Esophagus squamous epithelium (tissue), 5 donors: ENCODE measurements at places on chromosomes 6 and 20. TPM values are rescaled to one million over a fixed set of nuclear protein-coding genes. Genes with fewer than 3 reads are reported as not detected.

Gene ASIP
- total RNA-seq, result not detected

- H3K36me3 ChIP-seq, result no peaks in the 10 kb centered on the region
- no peak overlapping the region for H3K4me3 ChIP-seq
- H3K27ac ChIP-seq, result no peak overlapping the region
- no peaks in the 10 kb centered on the region for H3K27me3 ChIP-seq
Measured at GRCh38 chr6:38166411-38167240, 347.1 kb downstream of the ZFAND3 start.

DNA sequence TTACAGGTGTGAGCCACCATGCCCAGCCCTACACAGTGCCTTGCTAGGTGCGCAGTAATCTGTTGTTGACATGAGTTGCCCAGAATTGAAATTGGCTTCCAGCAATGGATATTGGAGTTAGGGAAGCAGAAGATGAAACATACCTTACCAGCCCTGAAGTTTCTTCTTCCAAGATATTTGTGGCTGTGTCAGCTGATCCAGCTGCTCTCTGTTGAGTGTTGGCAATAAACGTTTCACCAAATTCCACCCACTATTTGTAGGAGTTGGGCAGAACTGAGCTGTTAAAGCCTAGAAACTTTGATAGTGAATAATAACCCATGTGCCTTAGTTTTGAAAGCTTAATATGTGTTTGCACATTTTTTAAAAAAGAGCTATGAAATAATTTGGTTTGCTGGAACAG, 218.2 kb upstream of the SNX9 start:
- no peaks in the 10 kb centered on the region for H3K4me1 ChIP-seq
- no peak for DNase-seq
- no peak overlapping the region for H3K27ac ChIP-seq
- no peak overlapping the region for H3K4me3 ChIP-seq

DNA sequence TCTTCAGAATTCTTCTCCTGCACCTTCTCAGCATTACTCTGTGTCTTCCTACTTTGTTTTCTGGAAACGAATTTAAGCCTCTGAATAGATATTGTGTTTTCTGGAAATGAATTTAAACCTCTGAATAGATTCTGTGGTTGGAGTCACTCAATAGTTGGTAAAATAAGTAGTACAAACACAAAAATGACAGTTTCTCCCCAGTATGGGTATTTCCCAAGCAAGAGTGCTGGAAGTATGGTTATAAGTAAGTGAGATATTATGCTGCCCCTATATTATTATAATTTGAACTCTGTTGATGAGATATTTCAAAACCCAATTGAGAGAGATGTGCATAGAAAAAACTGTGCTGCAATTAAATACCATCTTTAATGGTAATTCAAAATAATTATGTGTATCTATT, 94.9 kb downstream of the TINAG start:
- H3K27me3 ChIP-seq, result no peaks in the 10 kb centered on the region
- no peak overlapping the region for H3K4me3 ChIP-seq
- H3K27ac ChIP-seq, result no peak overlapping the region
- H3K36me3 ChIP-seq, result no peaks in the 10 kb centered on the region
- DNase-seq, result no peak

- H3K4me3 ChIP-seq, result no peak overlapping the region
- DNase-seq, result no peak
- H3K36me3 ChIP-seq, result peaks cover 4% of the 10 kb centered on the region
- H3K4me1 ChIP-seq, result no peaks in the 10 kb centered on the region
Measured at GRCh38 chr20:4787820-4788219, 66.1 kb downstream of the PRND start.

Gene SMIM8
- total RNA-seq, result 6.3 TPM

DNA sequence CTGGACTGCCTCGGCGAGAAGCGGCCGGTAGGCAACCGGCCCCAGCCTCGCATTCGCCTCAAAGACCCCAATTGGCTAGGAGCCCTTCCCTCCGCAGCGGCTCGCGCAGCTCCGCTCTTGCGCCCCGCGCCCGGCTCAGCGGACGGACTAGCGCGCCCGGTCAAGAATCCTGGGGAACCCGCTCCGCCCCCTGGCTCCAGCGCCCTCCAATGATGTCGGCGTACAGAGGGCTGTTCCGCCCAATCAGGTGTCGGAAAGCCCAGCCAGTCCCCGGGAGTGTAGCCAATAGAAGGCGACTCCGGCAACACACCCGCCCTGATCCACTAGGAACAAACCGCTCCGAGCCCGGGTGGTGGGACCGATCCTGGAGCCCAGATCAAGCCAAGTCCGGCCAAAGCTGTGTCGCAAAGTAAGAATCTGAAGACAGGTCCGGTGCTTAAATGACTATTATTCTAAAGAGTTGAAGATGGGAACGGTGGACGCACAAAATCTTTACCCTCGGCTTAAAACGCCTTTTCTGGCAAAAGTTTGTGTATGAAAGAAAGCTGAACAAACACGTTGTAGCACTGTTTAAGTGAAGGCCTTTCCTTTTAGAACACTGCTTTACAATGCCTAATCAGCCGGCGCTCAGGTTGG, 132.2 kb downstream of the OGFRL1 start:
- peaks cover 29% of the 10 kb centered on the region for H3K4me1 ChIP-seq
- no peaks in the 10 kb centered on the region for H3K27me3 ChIP-seq
- H3K27ac ChIP-seq, result peak overlapping the region; percentile 95
- H3K36me3 ChIP-seq, result no peaks in the 10 kb centered on the region

DNA sequence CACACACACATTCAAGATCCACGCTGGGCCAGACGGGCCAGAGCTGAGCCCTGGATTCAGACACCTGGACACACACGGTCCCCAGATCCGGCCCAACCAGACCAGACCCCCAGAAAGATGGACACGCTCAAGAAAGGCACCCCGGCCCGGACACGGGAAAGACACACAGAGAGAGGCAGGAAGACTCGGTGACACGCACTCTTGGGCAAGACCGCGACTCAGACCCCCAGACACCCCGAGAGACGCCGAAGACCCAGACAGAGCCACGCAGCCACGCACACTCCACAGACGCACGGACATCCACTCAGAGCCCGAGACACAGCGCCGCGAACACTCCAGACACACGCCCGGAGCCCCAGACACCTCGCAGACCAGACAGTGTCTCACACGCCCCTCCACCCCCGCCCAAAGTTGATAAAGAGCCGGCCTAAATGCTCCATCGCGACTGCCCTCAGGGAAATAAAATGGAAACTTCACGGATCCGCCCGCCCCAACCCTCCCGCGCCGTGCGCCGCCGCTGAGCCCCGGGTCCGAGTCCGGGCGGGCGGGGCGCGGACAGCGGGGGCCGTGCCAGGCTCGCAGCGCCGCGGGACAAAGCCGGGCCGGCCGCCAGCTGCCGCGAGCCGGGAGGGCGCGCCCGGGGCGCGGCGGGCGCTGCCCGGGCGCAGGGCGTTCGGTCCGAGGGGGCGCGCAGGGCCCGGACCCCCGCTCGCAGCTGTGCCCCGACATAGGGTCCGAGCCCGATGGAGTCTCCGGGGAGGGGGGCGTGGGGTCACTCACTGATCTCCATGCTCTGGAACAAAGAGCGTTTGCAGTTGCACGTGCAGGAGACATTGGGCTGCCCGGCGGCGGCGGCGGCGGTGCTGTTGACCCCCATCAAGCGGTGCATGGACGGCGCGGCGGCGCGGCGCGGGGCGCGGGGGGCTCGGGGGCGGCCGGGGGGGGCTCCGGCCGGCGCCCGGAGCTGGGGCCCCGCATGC, 831 bp downstream of the PMEPA1 start:
- no peaks in the 10 kb centered on the region for H3K27me3 ChIP-seq
- peak overlapping the region; percentile 59 for H3K4me3 ChIP-seq
- DNase-seq, result no peak
- peak overlapping the region; percentile 79 for H3K27ac ChIP-seq

DNA sequence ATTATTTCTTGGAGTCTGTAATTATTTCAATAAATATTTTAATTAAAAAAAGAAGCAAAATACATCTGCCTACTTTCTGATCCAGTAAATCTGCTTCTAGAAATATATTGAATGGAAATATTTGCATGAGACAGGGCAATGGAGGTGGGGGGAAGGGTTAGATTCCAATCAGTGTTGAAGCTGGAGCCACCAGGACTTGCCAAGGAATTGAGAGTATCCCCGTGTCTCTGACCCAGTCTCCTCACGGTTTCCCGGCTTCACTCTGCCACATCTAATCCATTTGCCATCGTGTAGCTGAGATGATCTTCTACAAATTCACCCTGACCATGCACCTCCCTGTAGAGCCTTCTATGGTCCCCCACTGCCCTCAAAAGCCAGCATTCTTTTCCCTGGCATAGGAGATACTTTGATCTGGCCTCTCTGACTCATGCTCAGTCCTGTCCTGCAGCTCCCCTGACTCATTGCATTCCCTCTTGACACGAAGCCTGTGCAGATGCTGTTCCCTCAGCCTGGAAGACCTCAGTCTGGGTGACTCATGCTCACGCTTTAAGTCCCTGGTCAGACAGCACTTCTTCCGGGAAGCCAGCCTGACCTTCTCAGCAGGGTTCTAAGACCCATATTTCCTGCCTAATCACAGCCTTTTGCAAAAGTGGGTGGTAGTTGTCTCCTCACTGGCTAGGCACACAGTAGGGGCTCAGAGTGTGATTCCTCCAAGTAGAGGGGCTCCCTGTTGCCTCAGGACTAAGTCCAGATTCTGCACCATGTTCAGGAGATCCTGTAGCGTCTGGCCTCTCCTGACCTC, 23.0 kb upstream of the FKBP1A start:
- DNase-seq, result no peak
- H3K36me3 ChIP-seq, result no peaks in the 10 kb centered on the region
- no peak overlapping the region for H3K27ac ChIP-seq
- H3K4me3 ChIP-seq, result no peak overlapping the region
- H3K4me1 ChIP-seq, result no peaks in the 10 kb centered on the region

Gene MAP7
- total RNA-seq, result 25.7 TPM

DNA sequence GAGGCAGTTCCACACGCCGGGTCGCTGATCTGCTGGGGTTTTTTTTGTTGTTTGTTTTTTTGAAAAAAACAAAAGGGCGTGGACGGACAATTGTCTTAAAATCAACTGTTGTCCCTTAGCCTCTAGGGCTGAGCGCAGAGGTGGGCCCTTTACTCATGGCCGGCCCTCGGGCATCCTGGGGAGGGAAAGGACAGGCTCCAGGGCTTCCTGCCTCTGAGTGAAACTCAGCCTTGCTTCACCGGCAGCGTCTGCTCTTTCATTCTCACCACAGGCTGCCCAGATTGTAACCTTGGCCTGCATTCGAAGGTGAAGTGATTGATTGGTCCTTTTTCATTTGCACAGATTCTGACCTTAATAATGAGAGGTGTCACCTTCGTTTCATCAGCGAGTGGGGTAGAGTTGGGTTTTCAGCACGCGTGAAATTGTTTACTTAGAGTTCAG, 797 bp downstream of the SMIM13 start:
- H3K4me1 ChIP-seq, result peaks cover 30% of the 10 kb centered on the region
- peak overlapping the region; percentile 100 for H3K4me3 ChIP-seq
- H3K27ac ChIP-seq, result peak overlapping the region; percentile 99
- no peak for DNase-seq
- H3K36me3 ChIP-seq, result no peaks in the 10 kb centered on the region

DNA sequence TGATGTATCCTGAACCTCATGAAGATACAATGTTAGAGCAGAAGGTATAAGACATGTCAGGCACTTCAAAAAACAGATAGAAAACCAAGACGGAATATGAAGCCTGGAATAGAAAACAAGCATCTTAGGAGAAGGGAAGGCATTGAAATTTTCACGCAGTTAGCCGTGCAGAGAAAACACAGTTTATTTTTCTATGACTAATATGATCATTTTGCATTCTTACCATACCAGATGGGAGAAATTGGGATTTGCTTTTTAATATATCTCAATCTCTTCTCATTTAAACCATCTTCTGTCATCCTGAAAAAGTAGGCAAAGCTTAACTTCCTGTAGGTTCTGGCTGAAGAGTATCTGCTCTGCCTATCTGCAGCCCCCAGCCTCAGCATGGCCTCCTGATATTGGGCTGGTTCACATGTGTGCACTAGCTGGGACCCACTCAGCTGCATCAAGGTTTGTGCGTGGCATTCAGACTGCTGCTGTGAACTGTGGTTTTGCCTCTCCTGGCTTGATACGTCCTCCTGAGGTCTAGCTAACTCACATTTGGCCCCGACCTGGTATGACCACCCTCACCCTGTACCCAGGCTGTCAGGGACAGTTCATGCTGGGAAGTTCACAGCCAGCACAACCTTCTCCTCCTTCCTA, 392.5 kb upstream of the SASH1 start:
- H3K27ac ChIP-seq, result no peak overlapping the region
- H3K36me3 ChIP-seq, result no peaks in the 10 kb centered on the region
- H3K4me1 ChIP-seq, result no peaks in the 10 kb centered on the region
- no peak for DNase-seq

Gene MAP1LC3A
- 17.6 TPM for total RNA-seq

- DNase-seq, result no peak
- no peaks in the 10 kb centered on the region for H3K4me1 ChIP-seq
- no peak overlapping the region for H3K4me3 ChIP-seq
- no peaks in the 10 kb centered on the region for H3K36me3 ChIP-seq
Measured at GRCh38 chr6:43878823-43879495, 108.9 kb downstream of the VEGFA start.

Gene GPR63
- total RNA-seq, result 0.11 TPM

- H3K4me3 ChIP-seq, result no peak overlapping the region
- DNase-seq, result no peak
- no peaks in the 10 kb centered on the region for H3K27me3 ChIP-seq
- H3K4me1 ChIP-seq, result no peaks in the 10 kb centered on the region
Measured at GRCh38 chr6:21615504-21615903, 22.0 kb downstream of the SOX4 start.

Gene GSTA2
- total RNA-seq, result not detected

DNA sequence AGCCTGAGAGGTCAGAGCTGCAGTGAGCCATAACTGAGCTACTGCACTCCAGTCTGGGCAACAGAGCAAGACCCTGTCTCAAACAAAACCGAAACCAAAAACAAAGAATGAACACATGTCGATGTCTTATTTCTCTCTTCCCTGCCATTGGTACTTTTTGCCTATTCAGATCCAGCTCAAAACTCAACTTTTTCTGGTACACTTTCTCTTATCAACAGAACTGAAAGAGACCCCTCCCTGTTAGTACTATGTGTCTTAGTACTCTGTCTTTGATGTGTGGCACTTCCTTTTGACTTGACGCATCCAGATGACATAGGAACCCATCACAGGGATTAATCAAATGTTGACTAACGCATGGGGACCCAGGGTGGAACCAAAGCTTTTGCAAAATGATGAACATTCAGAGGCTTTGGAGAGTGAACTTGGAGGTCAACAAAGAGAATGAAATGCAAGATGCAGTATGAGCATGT, 44.8 kb downstream of the AKAP12 start:
- peaks cover 17% of the 10 kb centered on the region for H3K4me1 ChIP-seq
- no peak for DNase-seq
- H3K27me3 ChIP-seq, result no peaks in the 10 kb centered on the region
- H3K27ac ChIP-seq, result no peak overlapping the region
- H3K36me3 ChIP-seq, result no peaks in the 10 kb centered on the region
- H3K4me3 ChIP-seq, result no peak overlapping the region

DNA sequence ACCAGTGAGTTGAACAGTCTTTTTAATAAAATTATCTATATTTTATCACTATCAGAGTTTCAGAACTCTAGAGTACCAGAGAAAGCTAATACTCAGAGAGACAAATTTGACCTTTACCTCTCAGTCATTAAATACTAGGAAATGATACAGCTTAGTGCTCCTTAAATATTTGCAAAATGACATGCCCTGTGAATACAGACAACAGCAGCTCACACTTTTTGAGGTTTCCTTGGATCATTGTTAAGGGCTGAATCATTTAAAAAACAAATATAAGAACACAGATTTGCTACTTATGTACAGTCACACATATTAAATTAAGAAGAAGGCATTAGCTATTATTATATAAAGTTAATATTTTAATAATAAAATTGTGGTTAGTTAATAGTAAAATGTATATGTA, 1158.7 kb upstream of the EYS start:
- H3K4me3 ChIP-seq, result no peak overlapping the region
- no peak for DNase-seq
- no peaks in the 10 kb centered on the region for H3K4me1 ChIP-seq
- H3K27ac ChIP-seq, result no peak overlapping the region
